ENCODE measurements at places on chromosomes 6 and 20.

DNA sequence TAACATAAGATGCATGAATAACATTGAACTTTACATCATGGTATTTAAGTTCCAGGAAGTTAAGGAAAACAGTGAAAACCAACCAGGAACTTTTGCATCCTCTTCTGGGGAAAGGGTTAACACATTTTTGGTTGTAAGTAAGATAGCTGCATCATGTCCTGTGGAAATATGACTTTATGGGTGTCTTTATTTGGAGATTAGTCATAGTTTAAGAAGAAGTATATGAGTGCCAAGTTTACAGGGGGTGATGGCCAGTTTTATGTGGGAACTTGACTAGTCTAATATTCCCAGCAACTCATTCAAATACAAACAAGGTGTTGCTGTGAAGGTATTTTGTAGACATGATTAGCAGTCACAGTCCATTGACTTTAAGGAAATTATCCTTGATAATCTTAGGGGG lies 78.0 kb downstream of the PDE10A start:
- no peak for DNase-seq

DNA sequence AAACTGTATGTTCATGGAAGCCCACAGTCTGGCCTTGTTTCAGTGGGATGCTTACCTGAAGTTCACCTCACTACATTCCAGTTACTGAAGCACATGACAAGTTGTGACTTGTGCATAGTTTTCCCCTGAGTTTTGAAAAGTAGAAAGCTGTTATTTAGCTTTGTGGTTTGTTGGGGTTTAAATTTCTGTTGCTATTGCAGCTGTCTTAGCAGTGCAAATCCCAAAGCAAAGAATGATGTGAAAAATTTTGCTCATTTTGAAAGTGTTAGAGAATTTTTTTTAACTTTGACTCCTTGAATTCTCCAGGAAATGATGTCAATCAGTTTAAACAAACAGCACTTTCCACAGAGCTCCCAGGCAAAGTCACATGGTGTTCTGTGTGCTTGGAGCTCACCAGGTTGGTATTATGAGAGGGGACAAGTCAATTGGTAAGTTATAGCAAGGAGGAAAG lies 268.4 kb downstream of the ADGRG6 start:
- no peak for DNase-seq

DNA sequence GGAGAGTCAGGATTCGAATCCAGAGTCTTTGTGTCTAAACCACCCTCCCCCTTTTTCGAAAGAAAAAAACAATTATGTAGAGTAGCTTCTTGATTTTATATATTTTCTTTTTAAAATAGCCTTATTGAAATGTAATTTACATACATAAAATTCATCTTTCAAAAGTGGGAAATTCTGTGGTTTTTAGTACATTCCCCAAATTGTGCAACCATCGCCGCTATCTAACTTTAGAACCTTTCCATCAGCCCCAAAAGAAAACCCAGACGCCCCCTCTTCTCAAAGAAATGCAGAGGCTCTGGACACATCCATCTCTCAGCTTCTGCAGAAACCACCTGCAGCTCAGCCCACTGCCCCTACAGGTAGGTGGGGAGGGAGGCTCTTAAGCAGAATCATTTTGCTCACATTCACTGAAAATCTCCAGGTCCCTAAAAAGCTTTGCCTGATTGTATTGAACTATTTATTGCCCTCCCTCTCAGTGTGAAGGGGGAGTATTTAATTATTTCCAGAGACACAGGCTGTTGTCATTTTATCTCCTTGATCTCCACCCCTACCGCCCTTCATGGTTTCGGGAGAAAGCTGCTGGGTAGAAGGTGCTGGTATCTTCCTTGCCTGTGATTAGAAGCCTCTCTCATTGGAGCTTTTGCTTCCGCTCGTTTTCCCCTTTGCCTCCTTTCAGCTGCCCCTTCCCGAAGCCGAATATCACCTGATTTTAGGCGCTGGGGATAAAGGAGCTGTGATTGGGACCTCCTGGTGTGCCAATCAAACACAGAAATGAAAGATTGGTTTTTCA lies 68.7 kb upstream of the KCNG1 start:
- DNase-seq: no peak

DNA sequence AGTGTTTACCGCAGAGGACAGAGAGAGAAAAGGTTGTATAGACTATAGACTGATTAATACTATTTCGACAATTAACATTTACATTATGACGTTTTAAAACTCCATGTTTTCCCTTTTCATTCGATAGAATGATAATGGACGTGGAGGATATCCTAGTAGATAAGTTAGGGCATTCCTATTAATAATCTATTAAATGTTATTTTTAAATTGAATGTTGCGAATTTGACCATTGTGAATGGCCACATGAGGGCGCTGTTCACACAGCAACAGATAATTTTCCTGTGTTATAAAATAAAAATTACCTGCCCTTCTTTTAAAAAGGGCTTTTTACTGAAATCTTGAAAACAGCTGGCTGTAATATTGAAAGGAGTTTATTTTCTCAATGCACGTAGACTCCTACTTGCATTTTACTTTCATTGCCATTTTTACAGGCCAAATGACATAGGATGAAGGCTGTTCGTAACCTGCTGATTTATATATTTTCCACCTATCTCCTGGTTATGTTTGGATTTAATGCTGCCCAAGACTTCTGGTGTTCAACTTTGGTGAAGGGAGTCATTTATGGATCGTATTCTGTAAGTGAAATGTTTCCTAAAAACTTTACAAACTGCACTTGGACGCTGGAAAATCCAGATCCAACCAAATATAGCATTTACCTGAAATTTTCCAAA lies 3.3 kb downstream of the ADGRB3 start:
- no peak for DNase-seq

DNA sequence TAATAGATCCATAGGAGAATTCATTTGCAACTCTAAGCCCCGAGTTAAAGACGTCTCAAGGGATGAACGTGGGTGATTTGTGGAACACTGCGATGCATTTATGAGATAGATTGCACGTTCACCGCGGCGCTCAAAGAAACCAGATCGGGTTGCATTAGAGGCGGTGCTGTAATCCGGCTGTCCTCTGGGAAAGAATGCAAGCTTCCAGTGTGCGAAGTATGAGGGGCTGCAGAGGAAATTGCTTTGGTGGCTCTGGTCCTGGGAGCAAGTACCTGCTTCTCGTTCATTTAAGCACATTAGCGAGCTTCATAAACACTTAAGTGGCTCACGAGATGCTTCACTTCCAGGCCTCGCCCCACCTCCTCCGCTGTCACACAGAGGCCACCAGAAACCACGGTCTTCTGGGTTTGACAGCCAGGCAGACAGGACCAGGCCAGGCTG lies 182.3 kb downstream of the CDH4 start:
- no peak for DNase-seq

- DNase-seq: no peak
Observed at GRCh38 chr20:58973179-58973578, 7.9 kb upstream of the NELFCD start.

- DNase-seq: no peak
Observed at GRCh38 chr6:144715344-144715743, 430.2 kb downstream of the UTRN start.

GRCh38 chr20:44805979-44806620 lies 4.2 kb downstream of the RIMS4 start:
- DNase-seq: no peak

- no peak for DNase-seq
Observed at GRCh38 chr20:9660236-9660868, 146.0 kb downstream of the LAMP5 start.

- no peak for DNase-seq
Observed at GRCh38 chr6:142686507-142686887, 258.5 kb downstream of the HIVEP2 start.

- DNase-seq: no peak
Observed at GRCh38 chr20:43942667-43943285, 28.1 kb downstream of the TOX2 start.

GRCh38 chr20:3935295-3935955 lies 46.2 kb downstream of the PANK2 start:
- DNase-seq: no peak

- DNase-seq: no peak
Observed at GRCh38 chr6:34718976-34719375, 22.4 kb upstream of the ILRUN start.

GRCh38 chr20:33812152-33812849 lies 1.2 kb downstream of the CHMP4B start:
- no peak for DNase-seq

DNA sequence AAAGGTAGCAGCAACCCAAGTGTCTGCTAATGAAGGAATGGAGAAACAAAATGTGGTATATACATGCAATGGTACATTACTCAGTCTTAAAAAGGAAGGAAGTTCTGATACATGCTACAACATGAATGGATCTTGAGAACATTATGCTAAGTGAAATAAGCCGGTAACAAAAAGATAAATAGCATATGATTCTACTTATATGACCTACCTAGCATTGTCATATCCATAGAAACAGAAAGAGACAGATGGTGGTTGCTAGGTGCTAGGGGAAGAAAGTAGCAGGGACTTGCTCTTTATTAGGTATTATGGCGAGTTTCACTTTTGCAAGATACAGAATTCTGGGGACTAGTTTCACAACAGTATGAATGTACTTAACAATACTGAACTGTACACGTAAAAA lies 46.6 kb downstream of the UBR2 start:
- no peak for DNase-seq

GRCh38 chr6:144781836-144782235 lies 496.7 kb downstream of the UTRN start:
- DNase-seq: no peak

All from stimulated activated CD4-positive, alpha-beta T cell treated with anti-CD3 and anti-CD28 coated beads, Interleukin-1b, Interleukin-23, amount 100 ng/mL, for 1 hour (primary cell).